ENCODE measurements at places on chromosomes 3 and 15.

DNA sequence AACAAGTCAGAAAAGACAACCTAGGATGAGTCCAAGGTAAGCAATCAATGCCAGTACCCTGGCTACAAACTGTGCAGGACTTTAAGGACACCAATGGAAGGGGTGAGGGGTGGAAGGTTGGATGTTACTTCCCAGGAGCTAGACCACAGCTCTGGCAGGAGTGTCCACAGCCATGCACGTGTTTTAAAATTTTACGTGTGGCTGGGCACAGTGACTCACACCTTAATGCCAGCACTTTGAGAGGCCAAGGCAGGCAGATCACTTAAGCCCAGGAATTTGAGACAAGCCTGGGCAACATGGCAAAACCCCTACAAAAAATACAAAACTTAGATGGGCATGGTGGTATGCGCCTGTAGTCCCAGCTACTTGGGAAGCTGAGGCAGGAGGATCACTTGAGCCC is 14.7 kb upstream of the HDC start:
- DNase-seq, result no peak

DNA sequence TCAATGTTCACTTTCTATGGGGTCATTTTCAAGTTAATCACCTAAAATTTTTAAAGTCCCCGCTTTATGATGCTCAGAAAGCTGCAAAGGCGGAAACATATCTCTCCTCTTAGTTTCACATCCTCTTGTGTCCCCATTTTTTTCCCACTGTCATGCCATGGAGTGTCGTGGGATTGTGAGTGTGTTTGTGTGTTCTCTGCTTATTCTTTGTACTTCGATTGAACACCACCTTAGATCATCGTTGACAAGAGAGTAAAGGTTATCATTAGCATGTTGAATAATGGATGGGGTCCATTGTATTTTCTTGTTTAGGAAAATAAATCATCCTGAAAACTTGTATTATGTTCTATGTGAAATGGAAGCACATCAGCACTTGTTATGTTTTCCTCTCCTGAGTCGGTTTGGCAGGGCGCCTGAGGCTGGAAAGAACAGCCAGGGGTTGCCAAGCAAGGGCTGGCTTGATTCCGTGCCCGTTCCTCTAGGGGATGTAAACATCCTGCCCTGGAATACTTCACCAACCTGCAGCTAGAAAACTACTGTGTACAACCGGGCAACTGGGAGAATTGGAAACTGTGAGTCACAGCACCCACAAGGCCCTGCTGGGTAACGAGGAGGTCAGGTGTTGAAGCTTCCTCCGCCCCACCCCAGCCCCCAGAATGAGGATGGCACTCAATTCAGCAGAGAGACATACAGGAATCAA is 67.2 kb downstream of the EIF4E3 start:
- no peak for DNase-seq

- DNase-seq, result no peak
Observed at GRCh38 chr3:155753038-155753639, 8.3 kb upstream of the PLCH1 start.

GRCh38 chr15:80836223-80836622 is 57.1 kb downstream of the CEMIP start:
- DNase-seq, result no peak

- no peak for DNase-seq
Observed at GRCh38 chr15:60115579-60116380, 111.7 kb downstream of the FOXB1 start.

- no peak for DNase-seq
Observed at GRCh38 chr15:100043068-100043641, 298.6 kb downstream of the ADAMTS17 start.

- DNase-seq, result no peak
Observed at GRCh38 chr3:11159421-11159904, 5.2 kb downstream of the HRH1 start.

DNA sequence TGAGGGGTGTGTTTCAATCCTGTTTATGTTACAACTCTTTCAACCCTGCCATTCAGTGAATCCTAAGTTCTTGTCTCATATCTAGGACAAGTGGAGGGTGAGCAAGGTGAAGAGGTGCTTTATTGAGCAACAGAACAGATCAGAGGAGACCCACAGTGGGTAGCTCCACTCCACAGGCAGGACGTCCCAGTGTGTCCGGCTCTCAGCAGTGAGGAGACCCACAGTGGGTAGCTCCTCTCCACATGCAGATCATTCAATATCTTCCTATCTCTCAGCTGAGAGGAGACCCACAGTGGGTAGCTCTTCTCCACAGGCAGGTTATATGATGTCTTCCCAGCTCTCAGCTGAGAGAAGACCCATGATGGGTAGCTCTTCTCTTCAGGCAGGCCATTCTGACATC is 556.7 kb downstream of the SI start:
- DNase-seq, result no peak

DNA sequence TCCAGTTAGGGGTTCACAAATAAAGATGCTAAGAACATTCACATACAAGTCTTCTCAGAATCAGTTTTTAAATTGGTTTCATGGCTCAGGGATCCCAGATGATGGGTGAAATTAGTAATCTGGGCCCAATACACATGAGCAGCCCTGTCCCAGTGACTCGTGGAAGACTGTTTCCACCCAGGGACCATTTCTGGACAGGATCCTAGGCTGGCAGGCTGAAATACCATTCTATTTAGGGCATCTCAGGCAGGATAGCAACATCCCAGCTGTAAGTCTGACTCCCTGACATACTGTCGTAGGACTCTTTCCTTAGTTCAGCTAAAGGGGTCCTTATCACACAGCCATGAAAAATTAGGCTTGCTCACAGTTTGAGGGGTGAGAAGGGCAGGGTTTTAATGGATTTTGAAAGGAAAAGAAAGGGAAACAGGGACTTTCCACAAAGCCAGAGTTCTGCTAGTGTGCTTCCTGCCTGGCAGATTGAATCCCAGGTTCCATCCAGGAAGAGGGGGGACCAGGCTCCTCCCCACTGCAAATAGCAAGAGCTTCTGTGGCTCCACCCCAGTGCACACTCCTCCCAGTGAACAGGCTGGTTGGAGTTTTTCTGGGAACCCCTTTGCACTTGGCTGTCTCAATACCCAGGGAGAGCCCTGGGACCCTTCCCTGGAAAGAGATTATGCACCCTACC is 41.3 kb upstream of the LYZL4 start:
- DNase-seq, result no peak

DNA sequence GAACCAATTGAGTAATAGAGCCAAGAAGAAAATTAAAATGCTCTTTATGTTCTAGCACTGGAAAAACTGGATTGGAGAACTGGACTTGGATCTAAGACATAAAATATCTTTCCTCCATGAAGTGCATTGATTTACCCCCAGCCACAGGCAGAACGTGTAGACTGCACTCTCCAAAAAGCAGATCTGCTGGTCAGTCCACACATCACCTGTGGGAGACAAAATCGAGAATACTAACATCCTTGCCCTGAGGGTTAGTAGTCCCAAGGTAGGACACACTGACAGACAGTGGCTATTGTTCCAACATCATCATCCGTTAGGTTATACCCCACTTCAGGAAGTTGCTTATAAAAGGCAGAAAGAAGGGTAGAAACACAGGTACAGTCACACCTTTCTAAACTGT is 257.1 kb upstream of the STT3B start:
- no peak for DNase-seq

DNA sequence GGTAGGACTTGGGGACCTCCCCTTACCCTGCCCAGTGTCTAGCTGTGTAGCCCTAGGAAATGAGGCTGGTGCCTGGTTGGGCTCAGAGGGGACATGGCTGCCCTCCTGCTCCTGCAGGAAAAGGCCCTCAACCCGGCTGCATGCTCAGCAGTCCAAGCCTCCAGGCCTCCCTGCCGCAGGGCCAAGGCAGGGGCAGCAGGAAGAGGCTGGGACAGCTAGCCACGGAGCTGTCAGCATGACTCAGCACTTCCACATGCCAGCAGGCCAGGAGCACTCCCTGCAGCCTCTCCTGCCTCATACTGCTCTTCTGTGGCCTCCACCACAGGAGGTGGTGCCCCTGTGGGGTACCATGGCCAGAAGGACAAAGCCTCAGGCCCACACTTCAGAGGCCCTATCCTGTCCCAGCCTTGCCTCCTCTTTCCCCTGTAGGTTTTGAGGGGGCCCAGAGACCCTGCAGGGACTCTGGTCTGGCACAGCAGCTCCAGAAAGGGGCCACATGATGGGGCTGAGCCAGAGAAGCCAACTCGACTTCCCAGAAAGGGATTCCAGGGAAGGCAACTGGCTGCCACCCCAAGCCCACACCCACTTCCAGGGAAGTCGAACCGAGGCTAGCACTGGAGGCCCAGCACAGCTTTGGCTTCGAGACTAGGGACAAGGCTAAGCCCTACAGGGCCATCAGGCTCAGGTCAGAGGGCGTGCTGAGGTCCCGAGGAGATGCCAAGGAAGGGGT is 19.5 kb downstream of the TKT start:
- DNase-seq, result no peak
